ENCODE measurements at places on chromosomes 12 and 14.

DNA sequence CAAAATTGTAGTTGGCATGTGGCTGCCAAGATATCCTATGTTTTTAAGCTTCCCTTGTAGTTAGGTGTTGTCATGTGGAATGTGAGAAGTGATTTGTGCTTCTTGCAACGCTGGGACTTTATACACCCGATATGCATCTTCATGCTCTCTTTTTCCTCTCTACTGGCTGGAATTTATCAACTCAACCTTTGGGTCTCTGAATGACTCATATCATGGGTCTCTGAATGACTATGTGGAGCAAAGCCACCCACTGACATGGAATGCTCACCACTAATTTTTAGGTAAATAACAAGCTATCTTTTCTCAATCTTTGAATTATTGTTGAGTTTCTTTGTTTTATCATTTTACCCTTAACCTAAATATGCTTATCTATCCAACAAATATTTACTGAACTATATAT, 144.6 kb downstream of the ATP23 start:
- no peak for DNase-seq

DNA sequence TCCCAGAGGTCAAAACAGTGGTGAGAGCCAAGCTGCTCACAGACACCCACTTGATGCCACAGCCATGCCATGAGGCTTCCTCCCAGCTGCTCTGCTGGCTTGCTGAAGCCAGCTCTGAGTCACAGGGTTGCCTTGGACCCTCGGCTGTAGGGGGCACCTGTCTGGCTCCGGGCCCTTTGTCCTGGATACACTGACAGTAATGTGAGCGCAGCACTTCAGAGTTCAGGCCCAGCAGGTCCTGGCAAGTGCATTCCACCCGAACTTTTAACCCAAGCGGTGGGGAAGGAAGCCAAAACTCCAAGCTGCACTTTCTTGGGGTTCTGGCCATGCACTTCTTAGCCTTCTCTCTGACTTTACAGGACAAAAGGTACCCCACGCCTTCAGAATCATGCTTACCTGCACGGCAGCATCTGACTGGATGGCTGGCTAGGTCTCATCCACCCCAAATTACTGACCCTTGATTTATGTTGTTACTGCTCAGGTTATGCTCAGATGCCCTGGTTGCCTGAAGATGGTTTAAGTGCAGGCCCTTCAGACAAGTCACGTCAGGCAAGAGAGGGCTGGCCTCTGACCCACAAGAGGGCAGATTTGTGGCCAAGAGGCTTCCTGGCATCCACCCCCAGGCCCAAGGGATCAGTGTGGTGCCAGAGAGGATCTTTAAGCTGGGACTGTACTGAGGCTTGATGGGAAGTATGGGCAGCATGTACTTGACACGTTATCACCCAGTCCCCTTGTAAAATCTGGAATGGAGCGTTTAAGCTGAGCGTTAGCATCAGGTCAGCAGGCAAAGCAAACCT, 24.8 kb downstream of the SLC25A29 start:
- DNase-seq: no peak

GRCh38 chr12:55925371-55925770, 2.3 kb downstream of the PYM1 start:
- DNase-seq: no peak

GRCh38 chr14:93970965-93971634, 5.3 kb downstream of the ASB2 start:
- no peak for DNase-seq

- no peak for DNase-seq
These were observed 1.1 kb downstream of the CLMN start for GRCh38 chr14:95318399-95319311.

DNA sequence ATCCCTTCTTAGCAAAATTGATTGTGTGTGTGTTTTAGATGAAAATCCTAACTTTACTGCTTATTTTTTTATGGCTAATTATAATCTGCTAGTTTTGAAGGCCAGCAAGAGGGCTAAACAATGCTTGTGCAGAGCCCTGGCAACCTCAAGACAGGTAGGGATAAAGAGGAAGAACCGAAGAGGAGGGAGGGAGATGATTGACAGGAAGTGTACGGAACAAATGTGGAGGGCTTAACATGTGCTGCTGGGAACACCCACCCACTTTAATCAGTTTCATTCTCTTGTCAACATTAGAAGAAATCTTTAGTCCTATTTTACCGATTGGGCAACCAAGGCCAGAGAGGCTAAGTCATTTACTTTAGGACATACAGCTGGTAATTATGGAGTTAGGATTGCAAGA, 1.4 kb upstream of the WSCD2 start:
- DNase-seq: no peak

DNA sequence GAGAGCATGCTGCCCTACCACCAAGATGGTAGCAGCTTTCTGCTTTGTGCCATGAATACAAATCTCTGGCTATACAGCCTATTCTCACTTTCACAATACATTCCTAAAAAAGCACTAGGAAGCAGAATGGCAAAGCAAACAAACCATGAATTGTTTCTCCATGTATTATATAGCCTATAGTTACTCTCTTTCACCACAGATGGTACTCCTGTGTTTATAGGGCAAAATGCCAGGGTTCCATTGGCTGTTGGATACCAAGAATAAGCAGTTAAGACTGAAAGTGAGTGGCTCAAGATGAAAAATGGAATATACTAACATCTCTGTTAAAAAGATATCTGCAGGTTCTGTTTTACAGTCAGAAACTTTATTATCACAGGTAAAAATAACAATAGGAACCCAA, 11.1 kb downstream of the ARF3 start:
- no peak for DNase-seq

DNA sequence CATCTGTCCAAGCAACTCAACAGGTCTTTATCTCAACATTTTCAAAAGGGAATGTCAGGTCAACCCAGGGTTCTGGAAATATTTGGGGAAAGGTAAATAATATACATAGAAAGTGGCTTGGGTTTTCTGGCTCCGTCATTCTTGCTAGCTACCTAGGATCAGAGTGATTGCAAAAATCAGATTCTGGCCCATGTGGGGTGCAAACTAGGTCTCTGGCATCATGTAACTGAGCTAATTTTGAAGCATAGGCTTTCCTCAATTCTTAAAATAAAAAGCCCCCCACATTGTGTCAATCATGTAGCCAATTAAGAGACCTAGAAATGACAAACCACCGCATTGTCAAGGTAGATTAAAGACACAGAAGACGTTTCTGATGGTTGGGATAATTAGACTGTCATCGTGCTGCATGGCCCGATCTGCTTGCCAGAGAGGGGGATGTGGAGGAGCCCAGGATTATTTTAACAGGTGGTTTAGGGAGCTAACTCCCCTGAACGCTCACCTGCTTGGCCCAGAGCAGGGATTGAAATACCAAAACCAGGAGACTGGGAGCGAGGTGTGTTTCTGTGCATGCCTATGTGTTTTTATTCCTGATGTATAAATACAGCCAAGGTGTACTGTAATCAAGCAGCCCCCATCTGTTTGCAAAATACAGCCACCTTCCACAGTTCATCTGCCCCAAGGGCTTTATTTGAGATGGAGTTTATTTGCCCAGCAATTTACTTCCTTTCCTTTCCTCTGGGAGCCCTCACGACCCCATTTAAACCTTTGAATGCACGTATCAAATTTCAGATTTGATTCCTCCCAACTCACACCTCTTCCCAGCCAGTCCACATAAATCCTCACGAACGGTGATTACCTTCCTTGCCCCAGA, 189.5 kb downstream of the TTC8 start:
- no peak for DNase-seq

GRCh38 chr12:132259364-132259871, 70.0 kb downstream of the GALNT9 start:
- DNase-seq: no peak

GRCh38 chr12:82326905-82327503, 31.2 kb downstream of the CCDC59 start:
- peak; percentile 10 for DNase-seq

DNA sequence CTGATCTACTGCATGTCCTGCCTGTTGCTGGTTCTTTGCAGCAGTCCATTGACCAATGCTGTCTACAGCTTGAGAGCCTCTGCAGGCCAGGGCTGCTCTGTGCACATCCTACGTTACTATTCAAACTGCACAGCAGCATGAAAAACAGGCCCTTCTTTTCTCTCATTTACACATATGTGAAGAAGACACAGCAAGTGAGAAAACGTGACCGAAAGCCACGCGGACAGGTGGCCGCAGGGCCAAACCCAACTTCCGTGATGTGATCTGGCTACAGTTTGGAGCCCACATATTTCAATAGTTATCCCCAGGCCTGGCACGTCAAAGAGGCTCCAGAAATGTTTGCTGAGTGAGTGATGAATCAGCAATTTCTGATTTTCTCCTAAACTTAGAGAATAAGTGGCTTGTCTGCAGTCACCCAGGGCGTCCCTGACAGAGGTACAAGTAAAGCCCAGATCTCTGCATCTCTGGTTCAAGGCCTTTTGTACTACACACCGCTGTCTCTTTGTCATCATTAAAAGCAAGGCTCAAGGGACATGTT, 17.9 kb upstream of the TCL1B start:
- no peak for DNase-seq

DNA sequence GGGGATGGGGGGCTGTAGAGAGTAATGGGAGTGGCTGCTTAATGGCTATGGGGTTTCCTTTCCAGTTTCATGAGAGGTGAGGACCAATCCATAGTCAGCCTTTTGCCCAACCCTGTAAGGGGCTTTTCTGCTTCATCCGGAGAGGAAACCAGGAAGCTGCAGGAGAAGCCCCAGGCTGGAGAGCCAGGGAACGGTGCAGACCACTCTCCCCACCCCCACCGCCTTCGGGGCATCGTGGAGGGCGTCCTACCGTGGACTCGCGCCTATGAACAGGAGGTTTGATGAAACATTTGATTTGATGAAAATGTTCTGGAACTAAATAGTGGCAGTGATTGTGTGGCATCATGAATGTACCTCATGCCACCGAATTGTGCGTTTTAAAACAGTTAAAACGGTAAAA, 204.3 kb upstream of the DIO3 start:
- no peak for DNase-seq

DNA sequence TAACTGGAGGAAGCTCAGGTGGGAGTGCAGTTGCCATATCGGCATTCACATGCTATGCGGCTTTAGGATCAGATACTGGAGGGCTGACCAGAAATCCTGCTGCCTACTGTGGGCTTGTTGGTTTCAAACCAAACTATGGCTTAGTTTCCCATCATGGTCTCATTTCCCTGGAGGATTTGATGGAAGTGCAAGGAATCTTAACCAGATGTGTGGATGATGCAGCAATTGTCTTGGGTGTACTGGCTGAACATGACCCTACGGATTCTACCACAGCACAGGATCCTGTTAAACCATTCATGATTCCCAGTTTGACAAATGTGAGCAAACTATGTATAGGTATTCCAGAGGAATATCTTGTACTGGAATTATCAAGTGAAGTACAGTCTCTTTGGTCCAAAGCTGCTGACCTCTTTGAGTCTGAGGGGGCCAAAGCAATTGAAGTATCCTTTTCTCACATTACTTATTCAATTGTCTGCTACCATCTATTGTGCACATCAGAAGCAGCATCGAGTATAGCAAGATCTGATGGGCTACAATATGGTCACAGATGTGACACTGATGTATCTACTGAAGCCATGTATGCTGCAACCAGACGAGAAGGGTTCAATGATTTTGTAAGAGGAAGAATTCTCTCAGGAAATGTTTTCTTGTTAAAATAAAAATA, 42.9 kb downstream of the RALGAPA1 start:
- no peak for DNase-seq

- DNase-seq: peak; percentile 71
These were observed 277.4 kb upstream of the SOX5 start for GRCh38 chr12:24226745-24227350.

DNA sequence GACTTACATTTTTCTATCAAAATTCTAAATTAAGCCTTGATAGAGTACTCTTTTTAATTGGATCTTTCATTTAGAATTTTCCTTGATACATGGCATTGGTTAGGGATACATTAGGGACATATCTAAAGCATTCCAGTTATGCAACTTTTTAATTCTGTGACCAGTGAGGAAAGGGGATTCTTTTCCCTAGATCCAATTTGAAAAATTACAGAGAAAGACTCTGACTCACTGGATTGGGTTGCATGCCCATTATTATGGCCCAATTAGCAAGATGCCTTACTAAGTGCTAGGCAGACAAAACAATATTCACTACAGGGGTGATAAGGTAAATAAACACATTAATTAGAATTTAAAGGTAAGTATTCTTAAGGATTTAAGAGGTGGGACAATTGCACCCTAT, 5.2 kb upstream of the RAD52 start:
- no peak for DNase-seq

DNA sequence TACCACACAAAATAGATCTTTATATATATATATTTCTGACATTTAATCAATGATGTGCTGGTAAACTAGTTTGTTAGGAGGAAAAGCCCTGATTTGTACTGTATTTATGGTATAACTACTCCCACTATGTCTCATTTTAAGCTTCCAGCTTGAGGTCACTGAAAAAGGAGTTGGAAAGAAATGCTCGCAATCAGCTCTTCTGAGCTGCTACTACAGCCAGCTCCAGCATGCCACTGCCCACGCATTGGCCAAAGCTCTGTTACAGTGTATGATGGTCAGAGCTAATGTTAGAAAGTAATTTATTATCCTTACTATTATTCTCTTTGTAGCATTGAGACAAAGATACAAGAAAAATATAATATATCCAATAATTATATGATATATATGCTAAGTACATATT, 55.0 kb upstream of the PCED1B start:
- no peak for DNase-seq

DNA sequence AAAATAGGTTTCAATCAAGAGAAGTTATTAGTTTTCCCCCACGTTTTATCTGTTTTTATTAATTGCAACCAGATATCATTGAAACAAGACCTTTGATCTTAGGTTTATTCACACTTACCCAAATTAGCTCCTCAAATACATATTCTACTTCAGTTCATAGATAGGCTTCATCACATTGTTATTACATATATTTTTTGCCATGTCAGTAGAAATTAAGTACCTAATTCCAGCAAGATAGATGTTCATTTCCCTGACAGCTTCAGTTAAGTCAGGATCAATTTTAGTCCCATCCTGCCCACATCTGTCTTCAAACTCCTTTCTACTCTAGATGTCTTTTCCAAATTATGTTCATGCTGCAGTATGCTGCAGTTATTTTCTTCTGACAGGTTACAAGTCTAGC, 388.8 kb downstream of the TMTC2 start:
- no peak for DNase-seq

DNA sequence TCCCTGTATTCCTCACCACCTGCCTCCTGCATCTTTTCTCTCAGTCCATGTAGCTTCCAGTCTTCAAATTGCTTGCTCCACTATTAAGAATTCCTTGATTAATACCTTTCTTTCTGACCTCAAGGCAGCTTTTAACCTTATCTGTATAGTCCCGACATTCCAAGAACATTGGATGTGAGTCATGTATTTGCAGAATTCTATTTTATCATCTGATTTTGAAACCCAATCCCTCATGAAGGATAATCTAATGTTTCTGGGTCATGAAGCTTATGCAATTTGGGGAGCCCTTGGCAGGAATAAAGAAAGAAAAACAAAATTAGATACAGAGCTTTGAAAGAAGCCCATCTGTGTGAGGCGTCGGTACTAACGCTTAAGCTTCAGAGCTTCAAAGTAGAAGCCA, 63.4 kb upstream of the CCND2 start:
- DNase-seq: no peak

- DNase-seq: no peak
These were observed 194.8 kb upstream of the DCN start for GRCh38 chr12:91377436-91377835.

GRCh38 chr12:130470969-130471368, 133.3 kb downstream of the PIWIL1 start:
- DNase-seq: no peak

GRCh38 chr12:106133136-106134087, 5.3 kb downstream of the NUAK1 start:
- no peak for DNase-seq

- no peak for DNase-seq
These were observed 73.5 kb downstream of the ARF6 start for GRCh38 chr14:49966304-49966809.

GRCh38 chr12:53046655-53047220, 3.1 kb upstream of the TNS2 start:
- DNase-seq: peak; percentile 87

Data from AG08396 (cell line).